Occipital lobe (tissue), 3 donors: ENCODE measurements at places on chromosomes 11 and 22.

DNA sequence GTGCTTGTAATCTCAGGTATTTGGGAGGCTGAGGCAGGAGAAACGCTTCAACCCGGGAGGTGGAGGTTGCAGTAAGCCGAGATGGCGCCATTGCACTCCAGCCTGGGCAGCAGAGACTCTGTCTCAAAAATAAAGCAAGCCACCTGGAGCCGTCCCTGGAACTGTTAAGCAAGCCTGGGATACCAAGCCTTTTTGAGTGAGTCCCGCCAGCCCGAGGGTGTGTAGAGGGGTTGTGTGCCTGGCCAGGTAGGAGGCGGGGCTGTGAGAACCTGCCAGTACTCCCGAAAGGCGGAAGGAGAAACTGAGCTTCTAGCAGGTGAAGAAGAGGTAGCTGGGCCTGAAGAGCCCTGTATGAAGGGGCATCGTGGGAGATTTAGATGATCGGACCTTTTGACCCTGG lies 52.4 kb downstream of the TRIOBP start:
- no peak for DNase-seq

GRCh38 chr22:43910178-43910695 lies 13.4 kb upstream of the PNPLA3 start:
- DNase-seq = no peak

DNA sequence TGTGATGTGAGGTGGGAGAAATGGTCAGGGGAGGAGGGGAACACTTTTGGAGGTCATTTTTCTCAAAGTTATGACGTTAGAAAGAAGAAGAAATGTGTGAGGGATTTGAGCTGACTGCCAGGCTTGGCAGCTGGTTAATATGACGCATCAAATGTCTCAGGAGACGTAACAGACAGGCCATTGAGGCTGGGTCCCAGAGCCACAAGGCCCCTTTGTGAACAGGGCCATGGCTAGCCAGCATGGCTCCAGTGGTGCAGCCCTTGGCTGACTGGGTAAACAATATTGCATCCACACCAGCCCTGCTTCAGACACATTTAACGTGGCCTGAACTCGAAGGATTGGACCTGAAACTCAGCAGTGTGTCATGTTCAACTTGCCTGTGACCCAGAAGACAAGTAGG lies 34.3 kb downstream of the AMOTL1 start:
- no peak for DNase-seq

DNA sequence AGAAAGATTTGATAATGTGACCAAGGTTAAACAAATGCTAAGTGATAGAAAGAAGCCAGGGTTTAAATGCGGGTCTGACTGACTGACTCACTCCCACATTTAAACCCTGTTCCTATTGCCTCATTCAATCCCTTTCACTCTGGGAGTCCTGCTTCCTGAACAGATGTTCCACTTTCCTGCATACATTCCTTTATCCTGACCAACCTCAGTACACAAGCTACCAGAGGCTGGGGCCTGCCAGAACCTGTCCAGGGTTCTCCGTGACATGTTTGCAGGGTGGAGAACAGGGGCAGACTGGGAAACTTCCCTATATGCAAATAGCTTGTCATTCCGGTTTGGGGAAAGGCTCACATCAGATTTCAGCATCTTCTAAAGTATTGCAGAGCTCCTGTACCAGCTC lies 3.0 kb upstream of the ANKK1 start:
- DNase-seq = no peak

- no peak for DNase-seq
Observed at GRCh38 chr11:100855466-100856067, 168.5 kb downstream of the ARHGAP42 start.

GRCh38 chr11:123301696-123302400 lies 106.8 kb upstream of the CLMP start:
- DNase-seq = no peak

DNA sequence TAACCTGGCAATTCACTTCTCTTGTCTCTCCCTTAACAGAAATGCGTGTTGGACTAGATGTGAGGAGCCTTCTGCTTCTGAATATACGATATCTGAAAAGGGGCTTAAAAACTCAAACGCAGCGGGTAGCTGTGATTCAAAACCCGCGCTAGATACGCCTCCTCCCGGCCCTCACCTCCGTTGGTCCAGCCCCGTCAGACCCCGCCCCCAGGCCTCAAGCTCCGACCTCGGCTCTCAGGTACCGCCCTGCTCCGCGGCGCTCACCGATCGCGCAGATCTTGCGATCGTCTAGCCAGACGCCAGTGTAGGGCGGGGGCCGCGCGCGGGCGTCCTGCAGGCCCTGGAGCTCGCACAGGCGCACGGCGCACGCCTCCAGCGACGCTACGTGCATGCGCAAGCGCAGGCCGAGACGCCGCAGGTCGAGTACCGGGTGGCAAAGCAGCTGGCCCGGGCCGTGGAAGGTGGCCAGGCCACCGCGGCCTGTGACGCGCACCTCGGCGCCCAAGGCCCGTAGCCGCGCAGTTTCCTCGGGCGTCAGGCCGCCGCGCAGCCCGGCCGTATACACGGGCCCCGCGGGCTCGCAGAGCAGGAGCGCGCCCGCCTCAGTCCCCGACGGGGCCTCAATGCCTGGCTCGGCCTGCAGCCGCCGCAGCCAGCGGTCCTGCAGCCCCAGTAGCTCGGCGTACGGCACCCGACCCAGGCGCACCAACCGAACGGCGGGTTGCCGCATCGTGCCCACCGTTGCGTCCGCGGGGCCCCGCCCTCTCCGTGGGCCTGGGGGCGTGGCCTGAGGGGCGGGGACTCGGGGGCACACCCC lies at the start of gene LIPT2:
TSS of gene LIPT2 (minus strand) at position 751 of the 817 bp plus-strand sequence. CDS start at position 730, 21 bp downstream.
- peak; percentile 94 for DNase-seq

GRCh38 chr11:106959386-106959785 lies 58.9 kb downstream of the GUCY1A2 start:
- DNase-seq = no peak

GRCh38 chr11:134562941-134563471 lies 151.0 kb upstream of the B3GAT1 start:
- no peak for DNase-seq

DNA sequence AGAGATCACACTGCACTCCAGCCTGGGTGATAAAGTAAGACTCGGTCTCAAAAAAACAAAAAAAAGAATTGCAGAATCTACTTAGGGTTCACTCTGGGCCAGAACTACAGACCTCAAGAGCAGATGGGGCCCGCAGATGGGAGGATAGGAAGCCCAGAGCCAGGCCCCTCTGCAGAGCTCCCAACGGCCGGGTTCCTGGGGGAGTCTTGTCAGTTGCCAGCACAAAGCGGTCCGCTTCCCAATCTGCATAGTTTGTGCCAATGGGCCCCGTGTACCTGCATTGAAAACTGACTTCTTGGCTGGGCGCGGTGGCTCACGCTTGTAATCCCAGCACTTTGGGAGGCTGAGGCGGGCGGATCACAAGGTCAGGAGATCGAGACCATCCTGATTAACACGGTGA lies 1.7 kb upstream of the CHID1 start:
- DNase-seq = no peak

- DNase-seq = no peak
Observed at GRCh38 chr22:34842630-34843029, 223.3 kb upstream of the ISX start.

DNA sequence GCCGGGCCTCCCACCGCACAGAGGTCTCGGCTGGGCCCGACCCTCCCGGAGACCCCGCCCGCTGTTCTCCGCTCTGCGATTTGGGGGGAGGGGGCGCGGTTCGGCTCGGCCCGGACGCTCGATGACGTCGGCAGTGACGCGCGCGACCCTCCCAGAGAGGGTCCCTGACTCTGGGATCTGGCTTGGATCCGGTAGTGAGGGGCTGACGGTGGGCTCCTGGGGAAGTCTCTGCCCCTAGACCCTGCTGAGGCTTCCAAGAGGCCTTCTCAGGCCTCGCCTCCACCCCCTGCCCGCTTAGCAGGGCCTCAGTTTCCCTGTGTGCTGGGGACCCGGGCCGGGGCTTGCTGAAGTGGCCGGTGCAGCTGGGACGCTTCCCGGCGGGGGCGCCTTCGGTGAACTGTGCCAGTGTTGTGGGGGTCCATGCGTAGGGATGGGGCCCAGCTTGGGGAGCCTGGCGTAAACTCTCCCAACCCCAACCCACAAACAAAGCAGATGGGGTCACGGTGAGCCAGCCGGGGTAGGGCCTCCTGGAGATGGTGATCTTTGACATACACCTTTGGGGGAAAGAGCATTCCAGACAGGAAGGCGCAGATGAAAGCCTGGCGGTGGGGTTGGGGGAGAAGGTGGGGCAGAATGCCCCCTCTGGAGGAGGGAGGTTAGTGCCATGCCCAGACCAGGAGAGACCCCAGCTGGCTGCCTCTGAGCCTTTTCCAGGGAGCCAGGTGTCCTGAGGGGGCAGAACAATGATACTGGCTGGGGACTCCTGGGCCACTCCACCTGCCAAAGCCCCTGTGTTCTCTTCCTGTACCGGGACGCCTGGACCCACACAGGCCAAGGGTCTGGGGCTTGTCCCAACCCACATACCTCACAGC lies 1.0 kb downstream of the B4GALNT4 start:
- no peak for DNase-seq

- peak; percentile 74 for DNase-seq
Observed at GRCh38 chr11:64846998-64847666, 2.7 kb upstream of the CDC42BPG start.

- no peak for DNase-seq
Observed at GRCh38 chr11:2825261-2825888, 60.2 kb downstream of the CDKN1C start.

DNA sequence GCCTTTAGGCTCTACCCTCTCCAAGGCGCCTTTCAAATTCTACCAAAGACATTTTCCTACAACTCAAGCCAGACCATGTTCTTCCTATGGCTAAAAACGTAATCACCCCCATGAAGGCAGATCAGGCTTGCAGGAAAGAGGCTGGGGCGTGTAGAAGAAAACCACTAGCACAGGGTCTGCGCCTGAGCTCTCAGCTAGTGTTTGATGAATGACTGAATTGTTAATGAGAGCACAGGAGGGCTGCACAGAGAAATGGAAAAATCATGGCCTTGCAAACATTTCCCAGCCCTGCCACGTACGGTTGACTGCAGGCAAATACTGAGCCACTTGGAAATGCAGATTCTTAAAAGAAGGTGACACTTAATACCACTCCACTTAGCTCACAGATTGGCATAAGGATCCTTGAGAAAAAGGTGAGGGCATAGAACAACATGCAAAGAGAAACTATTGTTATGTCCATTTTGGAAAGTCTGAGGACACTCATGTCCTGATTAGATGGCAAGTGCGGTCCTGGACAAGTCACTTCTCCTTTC lies 148.6 kb downstream of the NXPE2 start:
- DNase-seq = no peak

- no peak for DNase-seq
Observed at GRCh38 chr11:293271-293851, 4.4 kb downstream of the PGGHG start.

DNA sequence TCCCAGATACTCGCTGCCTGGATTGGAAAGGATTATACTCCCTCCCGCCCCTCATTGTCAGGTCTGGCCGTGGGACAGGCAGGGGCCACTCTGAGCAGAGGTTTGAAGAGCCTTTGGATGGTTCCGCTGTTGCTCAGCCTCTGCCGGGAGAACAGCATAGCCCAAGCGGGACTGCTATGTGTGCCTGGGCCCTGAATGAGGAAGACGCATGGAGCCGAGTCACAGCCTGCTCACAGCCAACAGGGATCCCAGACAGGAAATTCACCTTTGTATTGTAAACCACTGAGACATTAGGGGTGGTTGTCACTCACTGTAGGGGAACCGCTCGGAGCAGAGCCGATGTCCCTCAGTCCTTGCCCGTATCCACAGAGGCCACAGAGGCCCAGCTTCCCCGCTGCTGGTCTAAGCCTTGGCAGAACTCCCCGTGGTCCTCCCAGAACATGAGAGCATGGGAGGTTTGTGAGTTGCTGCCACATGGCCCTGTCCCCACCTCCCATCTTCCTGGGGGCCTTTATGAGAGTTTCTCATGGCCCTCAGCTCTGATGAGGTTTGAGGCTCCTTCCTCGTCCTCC lies 10.7 kb upstream of the FAM118A start:
- DNase-seq = no peak

DNA sequence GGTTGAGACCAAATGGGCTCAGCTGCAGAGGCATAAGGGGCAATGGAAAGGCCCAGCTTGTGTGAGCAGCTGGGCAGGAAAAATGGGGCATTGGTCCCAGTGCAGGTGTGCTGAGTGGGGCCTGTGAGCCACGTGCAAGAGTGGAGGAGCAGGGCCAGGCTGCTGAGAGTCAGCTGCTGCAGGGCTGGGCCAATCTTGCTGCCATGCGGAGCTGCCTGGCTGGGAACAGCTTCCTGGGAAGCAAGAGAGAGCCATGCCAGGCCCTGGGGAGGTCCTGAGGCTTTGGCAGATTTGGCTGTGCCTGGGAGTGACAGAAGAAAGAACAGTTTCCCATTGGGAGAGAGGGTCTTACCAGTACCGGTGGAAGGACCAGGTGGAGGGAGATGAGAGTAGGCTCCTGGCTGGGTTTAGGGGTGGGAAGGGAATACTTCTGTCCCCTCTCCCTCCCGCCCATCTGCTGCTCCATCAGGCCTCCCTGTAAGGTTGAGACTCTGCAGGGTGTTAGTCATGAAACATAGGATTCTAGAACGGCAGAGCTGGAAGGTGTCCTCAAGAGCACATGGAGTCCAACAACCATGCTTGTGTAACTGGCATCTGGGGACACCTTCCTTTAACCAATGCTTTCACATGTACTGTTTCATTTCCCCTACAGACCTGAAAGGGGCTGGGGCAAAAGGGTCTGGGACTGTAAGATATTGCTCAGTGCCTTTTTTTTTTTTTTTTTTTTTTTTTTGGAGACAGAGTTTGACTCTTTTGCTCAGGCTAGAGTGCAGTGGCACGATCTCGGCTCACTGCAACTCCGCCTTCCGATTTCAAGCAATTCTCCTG lies 10.4 kb downstream of the SEPTIN3 start:
- no peak for DNase-seq
